ENCODE measurements at places on chromosomes 1 and 21. TPM values are rescaled to one million over a fixed set of nuclear protein-coding genes. Genes with fewer than 3 reads are reported as not detected.
A peak's percentile ranks its signal among the peaks of the same experiment; 100 is the strongest.

DNA sequence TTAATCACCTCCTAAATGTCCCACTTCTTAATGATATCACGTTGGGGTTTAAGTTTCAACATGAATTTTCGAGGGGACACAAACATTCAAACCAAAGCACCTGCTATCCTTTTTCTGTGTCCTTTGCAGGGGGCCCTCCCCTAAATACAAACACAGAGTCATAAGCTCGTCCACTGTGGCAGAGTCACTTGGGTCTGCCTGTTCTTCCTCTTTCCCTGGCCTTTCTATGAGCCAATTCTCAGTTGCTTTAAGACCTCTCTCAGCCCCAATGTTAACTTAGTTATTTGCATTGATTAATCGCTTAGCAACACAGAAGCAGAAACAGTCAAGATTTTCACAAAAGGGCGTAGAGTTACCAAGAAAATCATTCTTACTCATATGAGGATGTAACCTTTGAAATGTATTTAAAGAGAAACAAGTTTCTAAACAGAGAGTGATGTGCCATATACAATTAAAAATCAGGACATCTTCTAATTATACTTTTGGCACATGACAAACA is 14.9 kb downstream of the APCS start:
- no peak overlapping the region for H3K4me3 ChIP-seq
- no peaks in the 10 kb centered on the region for H3K27me3 ChIP-seq
- H3K27ac ChIP-seq = no peak overlapping the region
- H3K36me3 ChIP-seq = no peaks in the 10 kb centered on the region
- no peak for DNase-seq
- no peaks in the 10 kb centered on the region for H3K4me1 ChIP-seq

The C8B gene
- total RNA-seq = not detected

GRCh38 chr1:6235296-6235677 is 477 bp downstream of the ICMT start:
- peaks cover 5% of the 10 kb centered on the region for H3K4me1 ChIP-seq
- DNase-seq = no peak
- peak overlapping the region; percentile 60 for H3K27ac ChIP-seq
- H3K27me3 ChIP-seq = no peaks in the 10 kb centered on the region
- H3K36me3 ChIP-seq = no peaks in the 10 kb centered on the region

DNA sequence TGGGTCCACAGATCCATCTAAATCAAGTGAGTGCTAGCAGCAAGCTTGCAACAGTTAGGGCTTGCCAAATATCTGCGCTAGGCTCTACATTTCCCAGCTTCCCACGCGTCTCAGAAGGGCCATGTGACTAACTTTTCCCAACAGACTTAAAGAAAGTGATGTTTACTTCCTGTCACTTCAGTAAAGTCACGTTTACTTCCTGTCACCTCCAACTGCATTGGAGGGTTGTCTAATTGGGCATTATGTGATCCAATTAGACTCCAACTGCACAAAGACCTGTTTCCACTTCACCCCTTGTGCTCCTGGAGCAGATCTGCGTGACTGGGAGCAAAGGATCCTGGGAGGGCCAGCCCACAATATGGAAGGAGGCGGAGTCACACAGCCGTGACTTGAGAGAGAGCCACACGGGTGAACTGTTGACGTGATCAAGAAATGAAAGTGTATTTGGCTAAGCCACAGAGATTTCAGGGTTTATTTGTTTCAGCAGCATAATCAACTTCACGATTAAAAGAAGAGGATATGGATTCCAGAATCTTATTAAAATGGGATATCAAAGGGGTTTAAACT is 77.7 kb downstream of the CYYR1 start:
- no peak for DNase-seq
- no peaks in the 10 kb centered on the region for H3K27me3 ChIP-seq
- no peaks in the 10 kb centered on the region for H3K4me1 ChIP-seq
- H3K36me3 ChIP-seq = no peaks in the 10 kb centered on the region

GRCh38 chr1:90823686-90824085 is 106.6 kb upstream of the BARHL2 start:
- no peak for DNase-seq
- no peak overlapping the region for H3K27ac ChIP-seq
- H3K36me3 ChIP-seq = no peaks in the 10 kb centered on the region
- H3K4me1 ChIP-seq = no peaks in the 10 kb centered on the region

GRCh38 chr21:27277110-27277509 is 310.2 kb upstream of the ADAMTS5 start:
- H3K4me1 ChIP-seq = no peaks in the 10 kb centered on the region
- no peak overlapping the region for H3K27ac ChIP-seq
- H3K36me3 ChIP-seq = no peaks in the 10 kb centered on the region
- no peaks in the 10 kb centered on the region for H3K27me3 ChIP-seq
- no peak for DNase-seq

All from breast epithelium (tissue), 4 donors.